H9 (cell line): ENCODE measurements at places on chromosomes 16 and 17. TPM values are rescaled to one million over a fixed set of nuclear protein-coding genes. Genes with fewer than 3 reads are reported as not detected.

The ARL5C gene
- total RNA-seq, result not detected in 2 replicates

The TLCD2 gene
- 1.3 and 1.5 TPM in 2 replicates for total RNA-seq

The CACNG1 gene
- total RNA-seq, result not detected in 2 replicates

GRCh38 chr16:53605356-53605755 is 98.3 kb downstream of the RPGRIP1L start:
- no peak for DNase-seq

- no peak for DNase-seq
Observed at GRCh38 chr16:369866-370436, 387 bp downstream of the MRPL28 start.

GRCh38 chr17:68600067-68600930 is 868 bp downstream of the FAM20A start:
- peak; percentile 88 for DNase-seq

GRCh38 chr16:84032458-84033178 is 10.0 kb downstream of the SLC38A8 start:
- DNase-seq, result no peak

- DNase-seq, result no peak
Observed at GRCh38 chr16:53281280-53281679, 153.0 kb upstream of the RBL2 start.

- DNase-seq, result no peak
Observed at GRCh38 chr16:49556249-49556605, 182.6 kb downstream of the C16orf78 start.

DNA sequence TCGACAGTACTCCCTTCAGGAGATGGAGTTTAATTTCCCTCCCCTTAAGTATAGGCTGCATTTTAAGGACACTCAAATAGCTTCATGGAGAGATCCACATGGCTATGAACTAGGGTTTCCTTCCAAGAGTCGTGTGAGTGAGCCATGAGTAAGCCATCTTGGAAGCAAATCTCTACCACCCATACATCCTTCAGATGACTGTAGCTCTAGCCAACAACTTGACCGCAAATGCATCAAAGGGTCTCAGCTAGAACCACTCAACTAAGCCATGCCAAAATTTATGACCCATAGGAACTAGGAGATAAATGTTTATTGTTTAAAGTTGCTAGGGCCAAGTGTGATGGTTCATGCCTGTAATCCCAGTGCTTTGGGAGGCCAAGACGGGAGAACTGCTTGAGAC is 43.4 kb downstream of the METTL16 start:
- no peak for DNase-seq

DNA sequence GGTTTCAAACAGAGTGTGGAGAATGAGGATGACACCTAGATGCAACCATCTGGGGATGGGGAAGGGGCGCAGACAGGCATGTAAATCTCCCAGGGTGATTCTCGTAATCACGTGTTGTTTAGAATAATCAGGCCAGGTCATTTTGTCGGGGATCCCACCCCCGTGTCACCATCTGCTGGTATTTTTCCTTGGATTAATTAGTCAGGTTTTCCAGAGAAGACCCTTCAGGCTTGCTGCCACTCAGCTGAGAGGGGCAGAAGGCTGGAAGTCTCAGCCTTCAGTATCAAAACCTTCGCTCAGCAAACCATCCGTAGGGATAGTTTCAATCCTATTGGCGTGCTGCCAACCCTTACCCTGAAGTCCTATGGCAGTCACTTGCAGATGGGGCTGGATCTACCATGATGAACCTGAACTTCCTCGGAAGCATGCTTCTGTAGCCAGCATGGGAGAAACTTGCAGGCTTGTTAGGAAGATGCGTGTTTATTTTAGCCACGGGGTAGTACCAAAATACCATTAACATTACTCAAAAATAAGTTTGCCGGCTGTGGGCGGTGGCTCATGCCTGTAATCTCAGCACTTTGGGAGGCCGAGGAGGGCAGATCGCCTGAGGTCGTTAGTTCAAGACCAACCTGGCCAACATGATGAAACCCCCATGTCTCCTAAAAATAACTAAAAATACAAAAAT is 7.5 kb upstream of the ADCY9 start:
- no peak for DNase-seq

GRCh38 chr17:2061441-2061958 is 6.6 kb downstream of the HIC1 start:
- no peak for DNase-seq

The CANT1 gene
- total RNA-seq, result 32.4 and 33.0 TPM in 2 replicates
